ENCODE measurements at places on chromosomes 3 and 15. TPM values are rescaled to one million over a fixed set of nuclear protein-coding genes. Genes with fewer than 3 reads are reported as not detected.

- H3K27ac ChIP-seq: no peak overlapping the region
- no peaks in the 10 kb centered on the region for H3K36me3 ChIP-seq
- H3K4me1 ChIP-seq: peaks cover 5% of the 10 kb centered on the region
- no peak overlapping the region for H3K4me3 ChIP-seq
- DNase-seq: no peak
These were observed 65.0 kb downstream of the FRMD4B start for GRCh38 chr3:69320871-69321271.

DNA sequence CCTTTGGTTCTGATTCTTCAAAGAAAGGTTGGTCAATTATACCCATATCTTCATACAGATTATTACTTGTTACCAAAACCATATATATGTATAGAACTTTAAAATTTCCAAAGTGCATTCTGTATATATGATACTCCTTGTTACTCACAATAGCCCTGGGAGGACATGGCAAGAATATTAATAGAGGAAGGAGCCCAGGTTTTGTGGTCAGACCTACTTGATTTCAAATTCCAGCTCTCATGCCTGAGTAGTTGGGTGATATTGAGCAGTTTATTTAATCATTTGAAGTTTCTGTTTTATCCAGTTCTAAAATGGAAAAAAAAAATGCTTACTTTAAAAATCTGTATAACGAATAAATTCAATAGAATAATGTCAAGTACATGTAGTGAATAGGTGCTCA lies 2.5 kb downstream of the IL1RAP start:
- H3K27ac ChIP-seq: no peak overlapping the region
- H3K4me1 ChIP-seq: peaks cover 26% of the 10 kb centered on the region
- H3K27me3 ChIP-seq: no peaks in the 10 kb centered on the region
- no peak for DNase-seq
- peaks cover 26% of the 10 kb centered on the region for H3K36me3 ChIP-seq

- no peak overlapping the region for H3K27ac ChIP-seq
- no peak overlapping the region for H3K4me3 ChIP-seq
- DNase-seq: no peak
- no peaks in the 10 kb centered on the region for H3K4me1 ChIP-seq
- no peaks in the 10 kb centered on the region for H3K27me3 ChIP-seq
These were observed 177.3 kb downstream of the GABRB3 start for GRCh38 chr15:26595611-26596010.

DNA sequence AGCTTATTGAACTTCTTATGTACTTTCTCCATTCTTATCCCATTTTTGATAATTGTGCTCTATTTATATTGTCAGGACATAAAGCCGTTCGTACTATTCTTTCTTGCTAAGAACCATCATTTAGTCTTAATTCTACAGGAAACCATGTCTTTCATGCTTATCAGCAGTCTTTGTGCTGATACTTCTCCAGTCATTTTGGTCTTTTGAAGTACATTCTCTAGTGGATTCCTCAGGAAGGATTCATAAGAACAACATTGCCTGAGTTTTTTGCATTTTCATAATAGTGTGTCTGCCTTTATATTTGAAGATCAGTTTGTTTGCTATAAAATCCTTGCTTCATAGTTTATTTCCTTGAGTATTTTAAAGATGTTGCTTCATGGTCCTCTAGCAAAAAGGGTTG lies 126.6 kb upstream of the NEO1 start:
- peaks cover 45% of the 10 kb centered on the region for H3K27me3 ChIP-seq
- H3K36me3 ChIP-seq: no peaks in the 10 kb centered on the region
- DNase-seq: no peak

DNA sequence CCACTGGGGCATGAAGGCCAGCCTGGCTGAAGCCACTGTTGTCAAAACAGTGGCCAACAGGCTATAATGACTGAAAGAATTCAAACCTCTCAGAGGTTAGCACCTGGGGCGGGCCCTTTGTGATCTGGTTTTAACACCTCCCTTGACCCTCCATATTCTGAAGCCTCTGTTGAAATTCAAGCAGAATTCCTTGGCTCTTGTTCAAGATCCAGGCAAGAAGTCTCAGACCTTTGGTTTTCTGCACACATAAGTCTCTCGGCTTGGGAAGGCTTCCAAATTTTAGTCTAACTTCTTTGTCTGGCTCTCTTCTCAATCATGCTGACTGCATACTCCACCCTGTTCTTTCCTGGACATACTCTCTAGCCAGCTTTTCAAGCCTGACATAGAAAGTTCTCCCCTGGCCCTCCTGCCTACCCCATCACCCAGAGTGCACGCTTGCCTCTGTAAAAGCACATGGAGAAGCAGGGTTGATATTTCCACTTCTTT lies 144.5 kb downstream of the PDZRN3 start:
- H3K4me1 ChIP-seq: no peaks in the 10 kb centered on the region
- no peaks in the 10 kb centered on the region for H3K36me3 ChIP-seq
- no peak for DNase-seq
- no peak overlapping the region for H3K4me3 ChIP-seq
- H3K27ac ChIP-seq: no peak overlapping the region
- peaks cover 12% of the 10 kb centered on the region for H3K27me3 ChIP-seq

DNA sequence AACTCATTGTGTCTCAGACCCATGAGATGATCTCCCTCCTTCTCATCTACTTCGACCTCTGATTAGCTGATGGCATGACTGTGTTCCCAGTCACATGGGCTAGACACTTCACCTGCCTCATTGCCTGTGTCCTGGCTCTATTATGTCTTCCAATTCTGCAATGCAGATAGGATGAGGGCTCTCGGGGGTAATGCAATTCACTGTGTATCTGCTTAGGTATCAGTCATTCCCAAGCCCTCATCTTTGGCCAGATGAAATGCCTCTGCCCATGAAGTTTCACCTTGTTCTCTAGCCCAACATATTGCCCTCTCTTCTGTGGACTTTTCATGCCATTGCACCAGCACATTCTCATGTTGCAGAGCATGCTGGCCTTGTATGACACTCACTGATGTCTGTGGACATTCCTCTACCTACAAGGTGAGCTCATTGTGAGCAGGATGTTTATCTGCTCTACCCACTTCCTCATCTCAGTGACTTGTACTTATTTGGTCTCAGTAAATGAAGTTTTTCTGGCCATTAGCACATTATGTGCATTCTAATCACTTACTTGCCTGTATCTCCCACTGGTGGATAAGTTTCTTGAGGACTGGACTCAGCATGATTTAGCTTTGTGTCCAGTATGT lies 32.3 kb downstream of the MOBP start:
- peaks cover 51% of the 10 kb centered on the region for H3K27me3 ChIP-seq
- DNase-seq: no peak
- H3K4me3 ChIP-seq: no peak overlapping the region

The GUCA1C gene
- not detected for total RNA-seq

The ABI3BP gene
- not detected for total RNA-seq
